Cardiac muscle cell (in vitro differentiated cells and primary cell): ENCODE measurements at places on chromosomes 11 and 22. TPM values are rescaled to one million over a fixed set of nuclear protein-coding genes. Genes with fewer than 3 reads are reported as not detected.

ROBO4 gene
- 0.74 and 2.4 TPM in 2 replicates for total RNA-seq

DNA sequence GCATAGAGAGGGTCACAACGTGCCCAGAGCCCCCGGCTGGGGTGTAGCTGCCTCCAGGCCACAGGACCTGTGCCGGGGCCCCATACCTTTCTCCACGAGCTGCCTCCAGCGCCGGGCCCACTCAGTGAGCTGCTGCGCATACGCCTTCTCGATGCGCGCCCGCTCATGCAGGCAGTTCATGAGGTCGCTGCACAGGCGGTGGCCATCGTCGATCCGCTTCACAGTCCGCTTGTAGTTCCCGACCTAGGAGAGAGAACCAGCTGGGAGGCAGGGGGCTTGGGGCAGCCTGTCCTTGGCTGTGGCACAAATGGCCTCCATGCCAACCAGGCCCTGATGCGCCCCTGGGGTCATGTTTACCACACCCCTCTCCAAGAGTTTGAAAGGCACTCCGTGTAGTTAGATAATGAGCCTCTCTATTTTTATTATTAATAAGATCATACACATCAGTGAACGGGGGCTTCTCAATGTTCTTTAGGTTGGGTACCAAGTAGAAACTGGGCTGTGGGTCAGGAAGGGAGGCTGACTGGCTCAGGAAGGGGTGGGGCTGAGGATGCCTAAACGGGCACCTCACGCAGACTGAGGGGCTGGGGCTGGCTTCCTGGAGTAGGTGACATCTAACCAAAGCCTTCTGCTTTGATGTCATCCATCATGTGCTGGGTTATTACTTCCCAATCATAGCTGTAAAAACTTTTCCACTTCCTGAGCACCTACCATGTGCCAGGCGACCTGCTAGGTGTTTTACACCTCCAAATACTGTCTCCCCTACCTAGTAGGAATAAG is 36.5 kb upstream of the ARFGAP3 start:
- peaks cover 4% of the 10 kb centered on the region for H3K36me3 ChIP-seq
- no peak for DNase-seq
- H3K4me3 ChIP-seq, result no peak overlapping the region

DNA sequence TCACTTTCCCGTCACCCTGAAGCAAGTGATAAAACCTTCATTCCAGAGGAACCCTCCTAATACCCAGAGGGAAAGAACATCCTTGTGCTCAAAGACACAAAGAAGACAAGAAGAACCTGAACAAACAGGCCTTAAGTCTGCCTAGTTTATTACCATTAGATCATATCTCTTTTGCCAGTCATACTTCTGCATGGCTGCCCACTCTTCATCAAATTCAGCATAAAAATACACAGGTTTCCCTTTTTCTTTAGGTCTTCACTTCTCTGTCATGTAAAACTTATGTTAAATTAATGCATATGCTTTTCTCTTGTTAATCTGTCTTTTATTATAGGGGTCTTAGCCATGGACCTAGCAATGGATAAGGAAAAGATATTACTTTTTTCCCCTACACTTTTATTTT is 459.7 kb downstream of the DLG2 start:
- DNase-seq, result no peak
- H3K27ac ChIP-seq, result no peak overlapping the region
- no peak overlapping the region for H3K4me3 ChIP-seq
- H3K4me1 ChIP-seq, result peaks cover 5% of the 10 kb centered on the region
- H3K36me3 ChIP-seq, result no peaks in the 10 kb centered on the region

DNA sequence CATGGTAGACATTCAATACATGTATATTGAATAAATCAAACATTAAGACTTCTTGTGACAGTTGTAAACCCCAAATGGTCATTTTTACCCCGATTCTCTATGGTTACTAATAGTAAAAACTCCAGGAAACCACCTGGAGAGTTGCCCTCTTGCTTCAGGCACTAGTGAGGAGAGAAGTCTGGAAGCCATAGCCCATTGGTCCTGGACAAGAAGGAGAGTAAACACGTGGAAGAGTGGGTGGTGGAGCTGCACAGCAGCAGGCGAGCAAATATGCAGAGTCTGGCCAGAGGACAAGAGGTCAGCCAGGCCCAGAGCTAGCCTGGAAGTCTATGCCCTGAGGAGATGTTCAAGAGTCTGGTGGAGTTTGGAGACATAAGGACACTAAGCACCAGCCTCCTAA is 17.7 kb downstream of the DCHS1 start:
- peaks cover 6% of the 10 kb centered on the region for H3K36me3 ChIP-seq
- no peak for DNase-seq
- no peak overlapping the region for H3K4me3 ChIP-seq
- no peaks in the 10 kb centered on the region for H3K27me3 ChIP-seq
- H3K27ac ChIP-seq, result no peak overlapping the region
- peaks cover 8% of the 10 kb centered on the region for H3K4me1 ChIP-seq

GRCh38 chr11:117819096-117820040 is 5.2 kb downstream of the FXYD2 start:
- no peaks in the 10 kb centered on the region for H3K27me3 ChIP-seq
- no peak overlapping the region for H3K27ac ChIP-seq
- H3K4me1 ChIP-seq, result peaks cover 18% of the 10 kb centered on the region
- H3K4me3 ChIP-seq, result no peak overlapping the region
- DNase-seq, result peak; percentile 86

UBQLN3 gene
- 0.81 and 1.9 TPM in 2 replicates for total RNA-seq

DNA sequence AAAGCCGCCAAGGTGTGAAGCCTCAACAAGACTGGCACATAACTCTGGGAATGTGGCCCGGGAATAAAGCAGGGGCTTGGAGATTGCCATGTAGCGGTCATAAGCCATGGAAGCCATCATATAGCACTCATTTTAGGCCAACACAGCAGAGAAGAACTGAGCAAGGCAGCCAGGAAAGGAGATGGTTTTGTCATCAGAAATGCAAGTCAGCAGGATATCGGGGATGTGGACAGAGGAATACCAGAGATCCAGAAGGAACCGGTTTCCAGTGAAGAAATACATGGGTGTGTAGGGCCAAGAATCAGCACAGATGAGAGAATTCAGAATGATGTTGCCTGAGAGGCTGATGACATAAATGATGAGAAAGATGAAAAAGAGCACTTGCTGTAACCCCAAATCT is 3.0 kb upstream of the OR9G4 start:
- no peak for DNase-seq
- no peaks in the 10 kb centered on the region for H3K4me1 ChIP-seq
- no peak overlapping the region for H3K27ac ChIP-seq
- H3K4me3 ChIP-seq, result no peak overlapping the region
- H3K36me3 ChIP-seq, result no peaks in the 10 kb centered on the region
